IMR-90 (cell line): ENCODE measurements at places on chromosomes 2 and 18. TPM values are rescaled to one million over a fixed set of nuclear protein-coding genes. Genes with fewer than 3 reads are reported as not detected.

DNA sequence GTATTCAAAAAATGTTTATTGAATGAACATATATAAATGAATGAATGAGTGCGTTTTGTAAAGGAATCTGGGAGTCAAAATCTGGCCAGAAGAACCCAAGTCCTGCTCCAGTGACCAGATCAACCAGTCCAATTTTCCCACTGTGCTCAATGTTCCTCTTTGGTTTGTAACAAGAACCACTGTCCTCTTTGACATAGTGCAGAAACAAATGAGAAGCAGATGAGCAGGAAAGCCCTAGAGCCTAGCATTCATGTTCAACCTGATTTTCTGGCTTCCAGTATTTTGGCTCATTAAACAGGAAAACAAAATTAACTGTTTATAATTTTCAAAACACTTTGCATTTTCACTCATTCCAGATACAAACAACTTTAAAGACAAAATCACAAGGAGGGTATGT lies 23.2 kb downstream of the FAM124B start:
- DNase-seq: no peak

DNA sequence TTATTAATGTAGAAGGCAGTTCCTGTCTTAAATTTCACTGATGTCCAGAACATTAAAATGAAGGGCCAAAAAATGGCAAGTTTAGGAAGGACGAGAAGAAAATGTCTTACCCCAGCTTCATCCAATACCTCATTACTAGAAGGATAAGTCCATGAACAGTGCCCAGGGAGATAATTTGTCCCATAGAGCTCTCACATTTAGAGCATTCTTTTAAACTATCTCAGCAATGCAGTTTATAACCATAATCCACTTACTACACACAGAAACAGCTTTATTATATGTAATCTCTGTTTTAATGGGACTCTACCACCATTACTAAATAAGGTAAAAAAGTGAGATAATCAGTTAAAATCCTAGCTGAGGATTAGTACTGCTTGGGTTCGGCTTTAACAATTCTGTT lies 142.5 kb downstream of the PARD3B start:
- no peak for DNase-seq

GRCh38 chr2:163407296-163407695 lies 328.5 kb downstream of the FIGN start:
- DNase-seq: peak; percentile 18

DNA sequence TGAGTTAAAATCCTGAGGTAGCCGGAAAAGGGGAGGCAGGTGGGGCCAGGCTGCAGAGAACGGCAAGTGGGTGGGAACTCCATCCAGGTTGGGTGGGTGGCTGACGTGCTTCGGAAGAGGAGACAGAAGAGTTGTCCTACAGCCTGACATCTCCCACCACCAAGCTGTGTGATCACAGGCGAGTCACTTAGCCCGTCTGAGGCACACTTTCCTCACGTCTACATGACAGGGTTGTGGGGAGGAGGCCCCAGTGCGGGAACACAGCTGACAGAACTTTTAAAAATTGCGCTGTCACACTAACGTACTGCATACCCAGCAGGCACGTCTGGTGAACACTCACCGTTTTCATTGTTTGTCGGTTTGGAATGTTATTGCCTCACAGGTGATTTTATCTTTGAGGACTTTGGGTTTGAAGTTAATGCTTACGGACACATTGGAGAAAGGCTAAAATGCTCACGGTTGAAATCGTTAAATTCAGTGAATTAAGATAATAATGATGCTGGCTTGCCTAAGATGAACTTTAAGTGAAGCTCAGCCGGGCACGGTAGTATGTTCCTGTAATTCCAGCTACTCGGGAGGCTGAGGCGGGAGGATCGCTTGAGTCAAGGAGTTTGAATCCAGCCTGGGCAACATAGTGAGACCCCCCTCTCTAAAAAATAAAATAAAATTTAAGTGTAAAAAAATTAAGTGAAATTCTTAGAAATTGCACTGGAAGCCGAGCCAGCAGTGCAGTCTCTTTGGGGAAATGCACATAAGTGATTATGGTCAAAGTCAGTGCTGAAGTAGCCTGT lies 8.9 kb downstream of the EMILIN2 start:
- no peak for DNase-seq

DNA sequence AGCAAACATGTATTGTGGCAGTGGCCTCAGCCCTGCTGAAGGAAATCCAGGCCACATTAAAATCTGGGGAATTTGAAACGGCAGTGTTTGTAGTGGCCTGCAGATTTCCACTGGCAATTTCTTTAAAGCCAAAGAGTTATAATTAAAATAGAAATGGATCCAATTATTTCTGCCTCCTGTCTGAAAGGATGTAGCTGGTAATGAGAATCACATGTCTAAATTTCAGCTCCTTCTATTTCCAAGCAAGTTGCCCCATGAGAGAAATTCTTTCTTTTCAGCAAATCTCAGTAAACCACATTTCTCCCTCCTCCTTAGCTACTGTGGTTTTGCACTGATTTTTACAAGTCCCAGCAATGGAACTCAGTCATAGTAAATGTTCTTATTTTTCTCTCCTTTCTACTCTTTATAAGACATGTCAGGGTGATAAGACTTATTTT lies 55.4 kb upstream of the ZNF396 start:
- no peak for DNase-seq

DNA sequence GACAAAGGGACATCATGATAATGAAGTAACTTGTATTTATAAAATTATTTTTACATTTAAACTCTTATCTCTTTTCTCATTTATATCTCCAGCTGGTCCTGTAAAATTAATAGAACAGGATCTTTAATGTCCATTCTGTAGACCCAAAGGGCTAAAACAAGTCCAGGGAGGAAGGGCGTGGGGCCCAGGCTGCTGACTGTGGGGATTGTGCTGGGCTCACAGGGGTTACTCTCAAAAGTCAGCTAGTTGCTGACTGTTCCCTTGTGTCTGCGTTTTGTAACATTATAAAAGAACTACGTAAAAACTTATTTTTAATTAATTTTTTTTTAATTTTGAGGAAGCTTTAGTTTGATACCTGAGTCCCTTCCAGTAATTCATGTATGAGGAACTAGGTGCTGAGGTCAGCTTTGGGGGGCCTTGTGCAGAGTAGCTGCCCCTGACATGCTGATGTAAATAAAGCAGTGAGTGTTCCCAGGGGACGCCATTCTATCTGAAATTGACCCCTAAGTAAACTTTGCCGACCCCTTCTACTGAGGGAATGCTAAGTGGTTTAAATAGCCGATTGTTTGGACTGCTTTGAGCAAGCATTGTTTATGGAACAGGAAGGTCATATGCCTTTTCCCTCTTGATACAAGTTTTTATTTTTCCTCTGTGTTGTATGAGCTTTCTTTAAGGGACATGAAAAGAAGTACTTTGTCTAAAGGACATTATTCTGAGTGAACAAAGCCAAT lies 56.4 kb downstream of the MERTK start:
- no peak for DNase-seq

- peak; percentile 65 for DNase-seq
Observed at GRCh38 chr2:172640389-172640788, 84.5 kb downstream of the PDK1 start.

GRCh38 chr2:169613876-169614275 lies 29.7 kb downstream of the PPIG start:
- DNase-seq: no peak

DNA sequence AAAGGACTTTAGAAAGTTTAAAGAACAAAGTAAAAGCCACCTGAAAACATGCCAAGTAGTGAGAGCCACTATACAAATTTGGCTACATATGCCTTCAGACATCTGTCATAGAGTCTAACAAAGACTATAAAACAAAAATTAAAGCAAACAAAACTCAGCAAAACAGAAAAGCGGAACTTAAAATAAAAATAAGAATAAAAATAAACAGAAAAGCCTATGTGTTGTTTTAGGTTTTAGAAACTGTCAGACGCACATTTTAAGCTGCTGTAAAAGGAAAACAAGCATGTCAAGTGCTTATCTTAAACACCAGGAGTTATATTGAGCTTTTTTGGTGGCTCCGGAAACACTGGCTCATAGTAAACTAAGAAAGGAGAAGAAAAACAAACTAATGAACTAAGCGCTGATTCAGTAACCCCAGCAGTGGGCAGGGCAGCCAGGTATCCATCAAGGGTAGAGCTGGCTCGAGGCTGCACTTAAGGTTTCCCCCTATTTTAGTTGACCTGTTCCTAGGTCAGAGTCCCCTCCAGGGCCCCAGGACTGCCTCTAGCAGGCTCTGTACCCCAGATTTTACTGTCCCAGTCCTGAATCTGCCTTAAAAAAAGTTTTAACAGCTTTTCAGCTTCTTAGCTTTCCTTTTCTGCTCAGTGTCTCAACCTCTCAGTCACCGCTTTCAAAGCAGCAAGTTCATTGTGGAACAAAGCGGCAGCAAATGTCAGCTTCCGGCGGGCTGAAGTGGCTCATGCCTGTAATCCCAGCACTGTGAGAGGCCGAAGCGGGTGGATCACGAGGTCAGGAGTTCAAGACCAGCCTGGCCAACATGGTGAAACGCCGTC lies 15.4 kb upstream of the RMC1 start:
- peak; percentile 33 for DNase-seq

DNA sequence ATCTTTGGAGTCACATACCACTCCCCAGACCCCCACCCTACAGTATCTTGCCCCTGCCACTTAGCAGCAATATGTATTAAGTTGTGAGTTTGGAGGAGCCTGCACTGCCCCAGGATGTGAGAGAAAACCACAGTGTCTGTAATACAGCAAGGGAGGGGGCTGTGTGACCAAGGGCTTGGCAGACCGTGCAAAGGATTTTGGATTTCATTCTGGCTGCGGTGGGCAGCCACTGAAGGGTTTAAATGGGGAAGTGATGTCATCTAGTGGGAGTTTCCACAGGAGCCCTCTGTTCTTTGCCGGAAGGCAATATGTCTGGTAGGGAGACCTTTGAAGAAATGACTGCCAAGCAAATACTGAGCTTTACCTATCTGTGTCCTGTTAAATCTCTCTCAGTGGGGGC lies 202.4 kb downstream of the FHOD3 start:
- no peak for DNase-seq

GRCh38 chr2:205022841-205023240 lies 477.6 kb downstream of the PARD3B start:
- DNase-seq: no peak

Gene LRP2
- not detected in 2 replicates for total RNA-seq

Gene GIGYF2
- total RNA-seq: 52.5 and 66.0 TPM in 2 replicates

Gene RAD51AP2
- total RNA-seq: not detected in 2 replicates

Gene NEU2
- not detected in 2 replicates for total RNA-seq

Gene COL5A2
- 235 and 257 TPM in 2 replicates for total RNA-seq

Gene IGFBP5
- 392 and 433 TPM in 2 replicates for total RNA-seq
